ENCODE measurements at places on chromosomes 4 and X. TPM values are rescaled to one million over a fixed set of nuclear protein-coding genes. Genes with fewer than 3 reads are reported as not detected.
A peak's percentile ranks its signal among the peaks of the same experiment; 100 is the strongest.

DNA sequence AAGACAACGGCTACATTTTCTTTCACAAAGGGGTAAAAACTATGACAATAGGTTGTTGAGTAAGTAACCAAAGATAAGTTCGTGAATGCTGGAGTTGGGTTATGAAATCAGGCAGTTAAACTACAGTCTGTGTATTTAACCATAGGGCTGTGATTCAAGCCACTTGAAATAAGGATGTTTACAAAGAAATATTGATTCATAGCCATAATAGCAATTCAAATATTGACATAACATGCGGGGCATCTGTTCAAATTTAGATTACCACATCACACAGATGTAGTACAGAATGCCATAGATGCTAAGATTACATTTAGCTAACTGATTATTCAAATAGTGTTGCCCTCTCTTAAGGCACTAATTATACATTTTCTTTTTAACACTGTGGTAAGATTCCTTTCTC lies 364.1 kb downstream of the FSTL5 start:
- DNase-seq, result no peak

DNA sequence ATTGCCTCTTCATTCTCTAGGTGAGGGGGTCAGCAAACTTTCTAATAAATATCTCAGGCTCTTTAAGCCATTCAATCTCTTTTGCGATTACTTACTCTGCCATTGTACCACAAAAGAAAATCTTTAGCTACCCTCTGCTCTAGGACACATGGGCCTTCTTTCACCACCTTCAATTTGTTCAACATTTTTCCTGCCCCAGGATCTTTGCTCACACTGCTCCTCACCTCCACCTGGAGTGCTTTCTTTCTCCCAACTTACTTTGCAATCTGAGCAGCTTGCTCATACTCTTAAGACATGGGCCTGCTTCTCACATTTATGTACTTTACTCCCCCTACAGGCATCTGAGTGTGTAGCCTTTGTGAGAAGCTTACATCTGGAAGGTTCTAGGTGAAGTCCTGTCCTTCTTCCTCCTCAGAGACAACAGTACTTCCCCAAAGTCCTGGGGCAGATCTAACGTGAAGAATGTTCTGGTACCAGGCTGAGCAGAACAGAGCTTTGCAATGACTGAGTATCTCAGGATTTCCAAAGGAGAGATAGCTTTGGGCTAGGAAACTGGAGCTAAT lies 55.0 kb upstream of the PRDM5 start:
- DNase-seq, result peak; percentile 63

DNA sequence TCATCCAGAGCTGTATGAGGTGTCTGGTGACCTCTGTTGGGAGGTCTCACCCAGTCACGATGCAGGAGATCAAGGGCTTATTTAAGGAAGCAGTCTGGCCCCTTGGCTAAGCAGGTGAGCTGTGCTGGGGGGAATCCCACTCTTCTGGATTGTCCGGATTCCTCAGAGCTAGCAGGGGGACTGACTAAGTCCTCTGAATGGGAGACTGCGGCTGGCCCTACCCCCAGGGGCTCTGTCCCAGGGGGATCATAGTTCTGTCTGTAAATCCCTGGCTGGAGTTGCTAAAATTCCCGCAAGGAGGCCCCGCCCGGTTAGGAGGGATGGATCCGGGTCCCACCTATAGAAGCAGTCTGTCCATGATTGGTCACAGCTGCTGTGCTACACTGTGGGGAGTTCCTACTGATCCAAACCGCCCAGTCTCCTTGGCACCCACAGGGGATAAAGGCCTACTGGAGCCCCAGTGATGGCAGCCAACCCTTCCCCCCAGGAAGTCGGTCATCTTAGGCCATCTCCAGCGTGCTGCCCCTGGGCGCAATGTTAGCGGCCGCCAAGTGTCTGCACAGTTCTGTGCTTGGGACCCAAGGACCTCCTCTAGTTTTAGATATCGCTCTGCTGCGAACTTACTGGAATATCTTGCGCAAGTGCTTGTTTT lies 118.2 kb upstream of the KLF8 start:
- DNase-seq, result no peak

GRCh38 chr4:176433983-176434382 lies 114.2 kb downstream of the SPCS3 start:
- DNase-seq, result no peak

- no peak for DNase-seq
These were observed 29.6 kb downstream of the KDM5C start for GRCh38 chrX:53195401-53195800.

- DNase-seq, result no peak
These were observed 84.9 kb downstream of the SPCS3 start for GRCh38 chr4:176404621-176405020.

DNA sequence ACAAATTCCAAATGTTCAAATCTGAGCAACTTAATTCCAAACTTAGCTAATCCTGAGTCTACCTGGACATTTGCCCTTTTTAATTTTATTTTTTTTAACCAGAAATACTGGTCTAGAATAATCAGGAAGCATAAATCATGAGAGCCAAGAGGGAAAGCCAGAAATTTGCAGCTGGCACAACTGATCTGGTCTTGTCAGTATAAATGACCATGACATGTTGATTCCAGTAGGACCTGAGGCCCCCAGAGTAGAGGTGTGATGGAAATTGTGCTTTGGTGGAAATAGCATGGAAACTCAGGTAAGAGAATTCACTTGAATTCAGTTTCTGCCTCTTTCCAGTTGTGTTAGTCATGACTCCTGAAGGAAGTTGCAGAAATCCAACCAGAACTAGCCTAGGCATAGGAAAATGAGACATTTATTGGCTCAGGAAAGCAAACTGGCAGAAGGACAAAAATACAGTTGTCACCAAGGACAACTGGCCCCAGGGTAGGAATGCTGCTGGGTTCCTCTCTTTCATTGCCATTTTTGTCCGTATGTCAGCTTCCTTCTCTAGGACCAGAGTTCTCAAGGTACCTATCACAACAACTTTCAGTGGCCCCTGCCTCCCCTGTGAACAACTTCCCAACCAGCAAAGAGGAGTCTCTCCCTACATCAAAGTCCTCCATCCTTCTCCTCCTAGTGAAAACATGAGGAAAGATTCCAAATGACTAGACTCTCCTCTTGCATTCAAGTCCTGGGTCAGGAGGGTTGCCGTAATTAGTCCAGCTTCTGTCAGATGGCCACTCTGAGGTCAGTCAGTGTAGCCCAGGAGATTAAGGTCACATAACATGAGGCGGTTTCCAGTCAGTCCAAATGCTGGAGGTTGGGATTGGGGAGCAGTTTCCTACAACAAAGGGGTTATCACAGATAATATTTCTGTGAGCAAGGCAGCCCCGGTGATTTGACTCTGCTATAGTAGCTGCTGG lies 29.3 kb upstream of the MYOZ2 start:
- peak; percentile 51 for DNase-seq

- DNase-seq, result no peak
These were observed 164.7 kb downstream of the PCDH18 start for GRCh38 chr4:137367620-137368019.

GRCh38 chr4:137640156-137640837 lies 108.0 kb upstream of the PCDH18 start:
- DNase-seq, result no peak

DNA sequence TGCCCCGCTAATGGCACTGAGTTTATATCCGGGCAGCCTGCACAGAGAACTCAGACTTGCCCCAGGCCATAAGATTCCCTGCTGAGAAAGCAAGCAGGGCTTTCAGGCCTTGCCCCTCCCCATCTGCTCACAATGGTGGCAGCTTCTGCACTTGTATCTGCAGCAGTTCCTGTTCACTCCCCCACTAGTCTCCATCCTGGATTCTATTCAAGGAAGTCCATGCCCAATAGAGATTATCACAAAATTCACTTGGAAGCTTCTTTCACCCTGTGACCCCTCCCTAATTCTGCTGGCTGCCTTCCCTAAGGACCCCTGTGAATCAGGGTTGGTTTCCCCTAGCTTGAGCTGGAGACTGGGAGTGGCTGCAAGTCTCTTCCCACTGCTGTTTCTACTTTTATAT lies 34.5 kb upstream of the UCP1 start:
- DNase-seq, result no peak

GRCh38 chr4:123802082-123802645 lies 405.6 kb downstream of the SPRY1 start:
- DNase-seq, result no peak

DNA sequence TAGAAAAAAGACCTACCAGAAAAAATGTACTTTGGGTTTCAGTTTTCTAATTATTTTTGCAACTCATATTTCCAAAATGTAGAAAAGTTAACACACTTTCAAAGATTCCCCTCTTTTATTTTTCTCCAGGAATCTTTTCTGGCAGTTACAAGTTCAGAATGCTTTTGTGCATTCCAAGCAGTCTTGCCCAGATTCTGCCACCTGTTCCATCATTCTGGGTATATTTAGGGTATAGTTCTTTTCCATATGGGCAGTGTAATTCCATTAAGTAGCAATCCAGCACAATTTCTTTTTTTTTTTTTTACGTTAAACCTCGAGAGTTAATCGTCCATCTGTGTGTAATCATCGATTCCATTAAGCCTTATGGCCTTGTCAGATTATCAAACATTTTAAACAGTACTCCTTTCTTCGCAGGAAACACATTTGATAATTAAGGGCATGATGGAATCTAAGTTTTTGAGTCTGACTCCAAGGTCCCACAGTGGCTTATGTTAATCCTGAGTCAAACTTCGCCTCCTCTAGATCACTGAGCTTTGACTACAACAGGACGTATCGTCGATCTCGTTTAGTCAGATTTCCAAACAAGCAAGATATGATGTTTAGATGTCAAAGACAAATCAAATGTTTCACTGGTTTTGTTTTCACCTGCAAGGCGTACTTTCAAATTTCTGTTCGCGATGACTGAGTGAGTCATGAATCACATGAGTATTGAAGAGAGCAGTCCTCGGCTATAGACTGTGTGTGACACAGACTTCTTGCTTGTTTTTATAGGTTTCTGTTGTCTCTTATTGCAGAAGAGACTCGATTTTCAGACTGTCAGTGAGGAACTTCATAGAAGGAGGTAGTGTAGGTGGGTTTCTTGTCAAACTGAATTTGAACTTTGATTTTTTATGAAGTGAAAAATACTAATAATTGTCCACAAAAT lies 118.9 kb upstream of the GK2 start:
- DNase-seq, result no peak

- no peak for DNase-seq
These were observed 408.6 kb downstream of the FAM47B start for GRCh38 chrX:35351212-35351611.

DNA sequence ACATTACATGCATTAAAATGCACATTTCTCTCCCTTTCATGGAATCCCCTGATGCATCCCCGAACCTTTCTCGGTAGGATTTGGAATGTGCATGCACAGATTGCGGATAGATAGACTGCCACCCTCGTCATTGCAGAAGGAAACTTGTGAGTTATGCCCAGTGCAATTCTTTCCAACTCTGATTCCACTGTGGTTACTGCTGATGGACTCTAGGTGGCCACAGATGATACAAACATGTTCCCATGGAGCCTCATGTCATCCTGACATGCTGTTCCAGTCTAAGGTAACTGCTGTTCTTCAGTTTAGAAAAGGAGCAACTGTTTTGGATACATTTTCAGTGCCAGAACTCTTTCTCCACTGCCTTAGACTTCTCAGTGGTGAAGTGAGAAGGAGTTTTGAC lies 9.1 kb upstream of the VCX3B start:
- no peak for DNase-seq

DNA sequence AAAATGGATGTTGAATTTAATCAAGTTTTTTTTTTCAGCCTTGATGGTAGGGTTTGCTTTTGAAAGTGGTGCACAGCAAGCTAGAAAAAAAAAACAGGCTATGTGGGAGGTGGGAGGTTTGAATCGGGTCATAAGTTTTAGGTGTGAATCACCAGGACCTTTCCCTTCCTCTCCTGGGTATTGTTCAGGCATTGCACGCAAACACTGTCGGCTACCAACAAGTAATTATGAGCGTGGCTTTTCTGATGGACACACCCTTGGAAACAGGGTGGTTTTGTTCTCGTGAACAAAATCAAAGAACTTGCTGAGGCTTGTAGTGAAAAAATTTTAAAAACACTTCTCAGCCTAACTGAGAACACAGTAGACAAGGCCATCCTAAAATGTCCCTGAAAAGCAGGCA lies 18.1 kb downstream of the PIR start:
- peak; percentile 84 for DNase-seq

DNA sequence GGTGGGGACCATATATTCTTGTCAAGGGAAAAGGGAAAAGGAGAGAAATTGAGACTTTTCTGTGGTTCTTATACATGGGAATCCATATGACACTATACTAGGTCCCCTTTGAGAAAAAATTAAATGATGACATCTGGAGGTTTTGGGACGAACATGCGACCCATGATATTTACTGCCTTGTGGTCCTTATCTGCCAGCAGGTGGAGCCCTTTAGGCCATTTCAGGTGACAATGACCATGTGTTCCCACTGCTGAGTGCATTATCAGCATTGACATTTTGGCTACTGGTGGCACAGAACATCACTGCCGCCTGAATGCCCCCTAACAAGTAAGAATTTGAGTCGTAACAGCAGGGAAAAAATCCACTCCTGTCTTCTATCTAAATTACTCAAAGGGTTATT lies 843.4 kb downstream of the FSTL5 start:
- peak; percentile 56 for DNase-seq

DNA sequence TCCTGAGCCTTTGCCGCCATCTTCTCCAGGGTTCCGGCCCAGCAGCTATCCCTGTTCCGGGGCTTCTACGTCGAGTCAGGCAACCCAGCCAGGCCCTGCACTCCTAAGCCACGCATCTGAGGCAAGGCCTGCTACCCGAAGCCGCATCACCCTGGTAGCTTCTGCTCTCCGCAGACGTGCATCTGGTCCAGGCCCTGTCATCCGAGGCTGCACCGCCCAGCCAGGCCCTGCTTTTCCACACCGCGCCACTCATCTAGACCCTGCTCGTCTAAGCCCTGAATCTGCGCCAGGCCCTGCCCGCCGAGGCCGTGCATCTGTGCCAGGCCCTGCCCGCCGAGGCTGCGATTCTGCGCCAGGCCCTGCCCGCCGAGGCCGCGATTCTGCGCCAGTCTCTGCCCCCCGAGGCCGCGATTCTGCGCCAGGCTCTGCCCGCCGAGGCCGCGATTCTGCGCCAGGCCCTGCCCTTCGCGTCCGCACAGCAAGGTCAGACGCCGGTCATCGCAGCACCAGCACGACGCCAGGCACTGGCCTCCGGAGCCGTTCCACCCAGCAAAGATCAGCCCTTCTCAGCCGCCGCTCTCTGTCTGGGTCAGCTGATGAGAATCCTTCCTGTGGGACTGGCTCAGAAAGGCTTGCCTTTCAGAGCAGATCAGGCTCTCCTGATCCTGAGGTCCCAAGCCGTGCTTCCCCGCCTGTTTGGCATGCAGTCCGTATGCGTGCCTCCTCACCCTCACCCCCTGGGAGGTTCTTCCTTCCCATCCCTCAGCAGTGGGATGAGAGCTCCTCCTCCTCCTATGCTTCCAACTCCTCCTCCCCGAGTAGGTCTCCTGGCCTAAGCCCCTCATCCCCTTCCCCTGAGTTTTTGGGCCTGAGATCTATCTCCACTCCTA lies 75.1 kb downstream of the NUDT10 start:
- DNase-seq, result no peak

Gene MSANTD1
- 0.19 TPM for total RNA-seq

Gene MAGEA2B
- total RNA-seq, result not detected

Gene MAGEE2
- not detected for total RNA-seq

Gene PGAM4
- 0.28 TPM for total RNA-seq

Gene CXXC4
- total RNA-seq, result not detected

Gene SLC9B1
- total RNA-seq, result not detected

Gene YY2
- 3.1 TPM for total RNA-seq

Gene NPY2R
- total RNA-seq, result not detected

Gene NAP1L2
- total RNA-seq, result 2.2 TPM
